ENCODE measurements at places on chromosomes 13 and 19. TPM values are rescaled to one million over a fixed set of nuclear protein-coding genes. Genes with fewer than 3 reads are reported as not detected.

GRCh38 chr13:48291730-48292129 is 11.8 kb upstream of the RB1 start:
- no peaks in the 10 kb centered on the region for H3K36me3 ChIP-seq
- no peak overlapping the region for H3K27ac ChIP-seq
- no peak for DNase-seq
- no peak overlapping the region for H3K4me3 ChIP-seq

DNA sequence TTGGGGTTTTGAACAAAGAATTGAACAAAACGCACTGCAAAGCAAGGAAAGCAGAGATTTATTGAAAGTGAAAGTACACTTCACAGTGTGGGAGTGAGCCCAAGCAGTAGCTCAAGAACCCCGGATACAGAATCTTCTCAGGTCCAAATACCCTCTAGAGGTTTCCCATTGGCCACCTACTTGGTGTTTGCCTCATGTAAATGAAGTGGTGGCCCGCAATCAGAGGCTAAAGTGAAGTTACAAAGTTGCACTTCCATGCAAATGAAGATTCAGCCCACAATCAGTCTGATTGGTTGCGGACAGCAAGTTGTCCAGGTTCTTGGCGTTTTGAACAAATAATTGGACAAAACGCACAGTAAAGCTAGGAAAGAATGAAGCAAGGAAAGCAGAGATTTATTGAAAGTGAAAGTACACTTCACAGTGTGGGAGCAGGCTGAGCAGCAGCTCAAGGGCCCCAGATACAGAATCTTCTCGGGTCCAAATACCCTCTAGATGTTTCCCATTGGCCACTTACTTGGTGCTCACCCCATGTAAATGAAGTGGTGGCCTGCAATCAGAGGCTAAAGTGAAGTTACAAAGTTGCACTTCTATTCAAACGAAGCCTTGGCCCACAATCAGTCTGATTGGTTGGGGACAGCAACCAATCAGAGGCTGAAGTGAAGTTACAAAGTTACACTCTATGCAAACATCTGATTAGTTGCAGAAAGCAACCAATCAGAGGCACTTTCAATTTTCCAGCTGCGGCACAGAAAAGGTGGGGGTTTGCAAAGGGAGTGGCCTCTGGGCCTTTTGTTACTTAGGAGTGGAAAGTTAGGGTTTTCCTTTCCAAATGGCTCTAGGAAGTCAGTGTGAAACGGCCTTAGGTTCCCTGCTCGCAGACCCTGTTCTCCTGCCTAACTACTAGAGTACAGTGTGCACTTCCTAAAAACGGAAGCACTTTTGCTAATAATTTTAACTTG is 4.8 kb upstream of the TM9SF2 start:
- no peaks in the 10 kb centered on the region for H3K36me3 ChIP-seq
- peak; percentile 84 for DNase-seq
- peak overlapping the region; percentile 47 for H3K4me3 ChIP-seq
- H3K27ac ChIP-seq = peak overlapping the region; percentile 82

GRCh38 chr13:65287405-65287804 is 1942.7 kb downstream of the PCDH9 start:
- H3K27me3 ChIP-seq = no peaks in the 10 kb centered on the region
- no peak overlapping the region for H3K4me3 ChIP-seq
- no peaks in the 10 kb centered on the region for H3K36me3 ChIP-seq

- no peak overlapping the region for H3K4me3 ChIP-seq
- no peaks in the 10 kb centered on the region for H3K27me3 ChIP-seq
- no peak for DNase-seq
- no peaks in the 10 kb centered on the region for H3K4me1 ChIP-seq
- H3K27ac ChIP-seq = no peak overlapping the region
These were observed 649.2 kb downstream of the DACH1 start for GRCh38 chr13:71217827-71218226.

DNA sequence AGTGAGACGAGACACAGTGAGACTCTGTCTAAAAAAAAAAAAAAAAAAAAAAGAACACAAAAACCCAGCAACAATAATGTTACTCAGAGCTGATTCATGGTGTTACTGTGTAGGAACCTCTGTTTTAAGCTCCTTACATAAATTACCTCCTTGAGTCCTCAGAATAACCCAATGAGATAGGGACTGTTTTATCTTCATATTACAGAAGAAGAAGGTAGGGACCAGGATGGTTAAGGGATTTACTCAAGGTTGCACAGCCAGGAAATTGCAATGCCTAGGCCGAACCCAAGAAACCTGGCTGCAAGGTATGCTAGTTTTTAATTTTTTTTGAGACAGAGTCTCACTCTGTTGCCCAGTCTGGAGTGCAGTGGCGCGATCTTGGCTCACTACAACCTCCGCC is 1.5 kb upstream of the DAND5 start:
- H3K27me3 ChIP-seq = no peaks in the 10 kb centered on the region
- no peak overlapping the region for H3K27ac ChIP-seq
- no peak overlapping the region for H3K4me3 ChIP-seq
- H3K36me3 ChIP-seq = no peaks in the 10 kb centered on the region
- no peak for DNase-seq

DNA sequence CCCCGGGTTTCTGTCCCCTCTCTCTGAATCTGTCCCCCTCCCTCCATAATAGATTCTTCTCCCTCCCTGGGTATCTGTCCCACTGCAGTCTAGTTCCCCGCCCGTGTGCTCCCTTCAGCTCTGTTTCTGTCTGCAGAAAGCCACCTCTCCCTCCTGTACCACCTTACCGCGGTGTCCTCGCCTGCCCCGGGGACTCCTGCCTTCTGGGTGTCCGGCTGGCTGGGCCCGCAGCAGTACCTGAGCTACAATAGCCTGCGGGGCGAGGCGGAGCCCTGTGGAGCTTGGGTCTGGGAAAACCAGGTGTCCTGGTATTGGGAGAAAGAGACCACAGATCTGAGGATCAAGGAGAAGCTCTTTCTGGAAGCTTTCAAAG is 1.3 kb downstream of the FCGRT start:
- DNase-seq = no peak
- H3K4me1 ChIP-seq = peaks cover 88% of the 10 kb centered on the region
- peak overlapping the region; percentile 80 for H3K4me3 ChIP-seq
- H3K36me3 ChIP-seq = peaks cover 45% of the 10 kb centered on the region

DNA sequence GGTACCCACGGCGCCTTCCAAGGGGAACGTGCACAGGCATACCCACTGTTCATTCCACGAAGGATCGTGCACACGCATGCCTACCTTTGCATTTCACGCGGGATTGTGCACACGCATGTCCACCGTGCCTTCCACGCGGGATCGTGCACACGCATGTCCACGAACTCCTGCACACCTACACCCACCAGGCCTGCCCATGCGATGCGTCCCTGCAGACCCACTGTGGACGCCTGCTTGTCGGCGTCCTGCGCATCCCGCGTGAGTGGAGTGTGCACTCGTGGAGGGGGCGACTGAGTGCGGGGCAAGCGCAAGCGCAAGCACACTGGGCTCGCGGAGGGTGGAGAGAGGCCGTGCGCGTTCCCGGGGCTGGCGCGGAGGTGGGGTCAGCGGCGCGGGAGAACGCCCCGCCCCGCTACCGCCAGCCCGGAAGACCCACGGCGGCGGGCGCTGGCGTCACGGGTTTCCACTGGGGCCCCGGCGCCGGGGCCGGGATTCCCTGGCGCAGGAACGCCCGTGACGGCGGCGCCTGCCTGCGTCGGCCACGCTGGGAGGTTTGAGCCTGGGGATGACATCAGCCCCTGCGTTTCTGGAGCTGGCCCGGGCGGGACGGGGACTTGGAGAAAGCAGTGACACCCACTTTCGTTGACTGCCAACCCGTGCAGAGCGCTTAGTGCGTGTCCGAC is 18.7 kb downstream of the GADD45B start:
- peak overlapping the region; percentile 74 for H3K4me3 ChIP-seq
- H3K27ac ChIP-seq = peak overlapping the region; percentile 76
- no peaks in the 10 kb centered on the region for H3K36me3 ChIP-seq
- peak; percentile 88 for DNase-seq
- peaks cover 66% of the 10 kb centered on the region for H3K4me1 ChIP-seq
- H3K27me3 ChIP-seq = peaks cover 8% of the 10 kb centered on the region

- H3K27me3 ChIP-seq = peaks cover 10% of the 10 kb centered on the region
- H3K4me1 ChIP-seq = no peaks in the 10 kb centered on the region
- no peak overlapping the region for H3K27ac ChIP-seq
These were observed 23.1 kb upstream of the CDC16 start for GRCh38 chr13:114211446-114212157.

DNA sequence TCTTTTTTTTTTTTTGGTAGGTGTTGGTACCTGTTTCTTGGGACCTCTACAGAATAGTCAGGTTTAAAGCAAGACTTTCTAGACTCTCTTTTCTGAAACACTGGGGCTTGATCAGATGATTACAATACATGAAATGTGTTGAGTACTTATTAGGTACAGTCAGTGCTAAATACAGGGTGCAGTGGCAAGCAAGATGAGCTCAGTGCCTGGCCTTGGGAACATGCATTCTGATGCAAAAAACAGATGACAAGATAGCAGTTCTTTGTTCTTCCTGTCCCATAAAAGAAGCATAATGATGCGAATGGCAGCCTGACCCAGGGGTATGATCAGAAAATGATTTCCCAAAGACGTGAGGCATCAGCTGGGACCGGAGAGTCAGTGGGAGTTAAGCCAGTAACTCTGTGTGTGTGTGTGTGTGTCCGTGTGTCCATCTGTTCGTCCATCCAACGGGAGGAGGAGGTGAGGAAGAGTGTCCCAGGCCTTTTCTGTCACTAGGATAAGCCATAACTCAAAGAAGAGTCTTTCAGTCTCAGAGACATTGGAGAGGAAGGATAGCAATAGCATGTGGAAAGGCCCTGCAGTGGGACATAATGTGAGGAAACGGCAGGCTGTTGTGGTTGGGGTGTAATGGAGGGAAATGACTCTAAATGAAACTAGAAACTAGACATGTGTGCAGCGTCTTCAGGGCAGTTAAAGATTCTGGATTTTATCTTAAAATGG is 32.2 kb downstream of the SLAIN1 start:
- H3K36me3 ChIP-seq = no peaks in the 10 kb centered on the region
- H3K27ac ChIP-seq = no peak overlapping the region
- no peak overlapping the region for H3K4me3 ChIP-seq
- DNase-seq = no peak
- peaks cover 18% of the 10 kb centered on the region for H3K4me1 ChIP-seq

GRCh38 chr13:106529415-106530170 is 5.9 kb downstream of the EFNB2 start:
- H3K27me3 ChIP-seq = peaks cover 18% of the 10 kb centered on the region
- no peak for DNase-seq
- peaks cover 26% of the 10 kb centered on the region for H3K4me1 ChIP-seq
- H3K27ac ChIP-seq = no peak overlapping the region
- no peaks in the 10 kb centered on the region for H3K36me3 ChIP-seq
- H3K4me3 ChIP-seq = no peak overlapping the region

- peak overlapping the region; percentile 99 for H3K4me3 ChIP-seq
- peaks cover 19% of the 10 kb centered on the region for H3K36me3 ChIP-seq
- H3K27ac ChIP-seq = no peak overlapping the region
- peaks cover 36% of the 10 kb centered on the region for H3K4me1 ChIP-seq
- H3K27me3 ChIP-seq = no peaks in the 10 kb centered on the region
- DNase-seq = no peak
These were observed 2.8 kb downstream of the UBA2 start for GRCh38 chr19:34430738-34431625.

GRCh38 chr13:94339116-94339687 is 140.3 kb downstream of the DCT start:
- peaks cover under 1% of the 10 kb centered on the region for H3K4me1 ChIP-seq
- H3K4me3 ChIP-seq = no peak overlapping the region
- H3K27ac ChIP-seq = no peak overlapping the region
- H3K36me3 ChIP-seq = no peaks in the 10 kb centered on the region

- H3K4me1 ChIP-seq = no peaks in the 10 kb centered on the region
- no peaks in the 10 kb centered on the region for H3K36me3 ChIP-seq
- no peak overlapping the region for H3K4me3 ChIP-seq
These were observed 111.1 kb downstream of the COL4A1 start for GRCh38 chr13:110195547-110196485.

DNA sequence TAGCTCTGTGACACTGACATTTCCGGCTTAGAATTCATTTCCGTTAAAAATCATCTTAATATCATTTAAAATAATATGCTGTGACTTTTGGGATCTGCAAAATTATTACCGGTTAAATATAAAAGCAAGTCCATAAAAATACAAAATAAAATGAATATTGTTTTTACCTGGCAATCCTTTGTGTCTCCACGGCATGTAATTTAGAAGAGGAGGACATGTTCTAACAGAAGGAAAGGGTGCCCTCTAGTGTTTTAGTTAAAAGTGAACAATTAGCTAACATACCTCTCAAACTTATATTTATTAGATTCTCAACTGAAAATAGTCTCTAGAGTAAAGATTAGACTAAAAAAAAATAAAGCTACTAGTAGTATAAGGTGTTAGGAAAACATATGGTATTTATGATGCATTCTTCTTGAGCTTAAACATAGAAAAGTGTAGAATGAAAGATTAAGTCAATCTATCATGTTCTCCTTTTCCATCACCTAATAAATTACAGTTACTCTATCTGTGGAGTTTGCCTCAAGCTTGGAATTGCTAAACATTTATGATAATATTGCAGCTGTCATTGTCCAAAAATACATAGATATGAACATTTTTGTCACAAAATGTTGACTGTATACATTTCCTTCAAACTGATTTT is 676.7 kb upstream of the SPRY2 start:
- H3K27me3 ChIP-seq = no peaks in the 10 kb centered on the region
- no peak overlapping the region for H3K27ac ChIP-seq
- H3K36me3 ChIP-seq = no peaks in the 10 kb centered on the region
- no peaks in the 10 kb centered on the region for H3K4me1 ChIP-seq

DNA sequence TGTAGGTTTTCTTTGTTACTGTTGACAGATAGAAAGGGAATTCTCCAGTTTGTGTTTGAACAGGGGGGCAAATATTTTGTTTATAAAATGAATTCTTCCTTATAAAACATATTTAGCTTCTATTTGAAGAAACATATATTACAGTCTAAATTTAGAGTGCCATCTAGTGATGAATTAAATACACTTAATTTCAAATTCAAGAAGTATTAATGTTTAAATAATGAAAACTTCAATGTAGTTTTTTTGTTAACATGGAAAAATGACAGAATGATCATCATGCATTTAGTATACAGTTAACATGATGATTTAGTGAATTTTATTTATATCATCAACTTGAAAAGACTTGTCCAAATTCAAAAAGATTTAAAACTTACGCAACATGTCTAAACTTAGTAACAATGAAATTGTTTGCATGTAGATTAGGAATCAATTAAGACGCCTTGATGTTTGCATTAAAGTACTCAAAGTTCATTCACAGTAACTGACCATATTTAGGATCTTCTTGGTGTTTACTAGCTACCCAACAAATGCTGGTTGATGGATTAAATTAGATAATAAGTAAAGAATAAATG is 765.9 kb upstream of the SLITRK1 start:
- H3K27me3 ChIP-seq = no peaks in the 10 kb centered on the region
- no peaks in the 10 kb centered on the region for H3K36me3 ChIP-seq
- no peak for DNase-seq

GRCh38 chr13:103762523-103762922 is 696.3 kb upstream of the SLC10A2 start:
- H3K4me3 ChIP-seq = no peak overlapping the region
- no peaks in the 10 kb centered on the region for H3K4me1 ChIP-seq
- DNase-seq = no peak
- no peak overlapping the region for H3K27ac ChIP-seq
- H3K36me3 ChIP-seq = no peaks in the 10 kb centered on the region
- H3K27me3 ChIP-seq = no peaks in the 10 kb centered on the region

Gene KMT5C
- total RNA-seq = 10.5 TPM

Gene PLPPR2
- total RNA-seq = 19.0 TPM

Gene ZNF880
- total RNA-seq = 19.1 TPM

Gene RETN
- total RNA-seq = 6.9 TPM

Gene SHC2
- total RNA-seq = 35.5 TPM

Gene TNFSF13B
- 52.3 TPM for total RNA-seq

Gene CBY2
- total RNA-seq = not detected

Gene OVOL3
- not detected for total RNA-seq

Gene TPM4
- 352 TPM for total RNA-seq

Gene SPACA4
- total RNA-seq = not detected

Gene FGF22
- total RNA-seq = 0.61 TPM

Gene FOXA3
- total RNA-seq = not detected

Gene DACT3
- total RNA-seq = 5.4 TPM

Gene CERS1
- total RNA-seq = 0.16 TPM

Measured in spleen (tissue), 13 donors.